ENCODE measurements at places on chromosomes 4 and X. TPM values are rescaled to one million over a fixed set of nuclear protein-coding genes. Genes with fewer than 3 reads are reported as not detected.

GYPA gene
- not detected for total RNA-seq

CCNI gene
- total RNA-seq: 227 TPM

GUCY1B1 gene
- total RNA-seq: 1.0 TPM

ZCCHC18 gene
- 0.14 TPM for total RNA-seq

HELT gene
- total RNA-seq: not detected

RHOXF2 gene
- not detected for total RNA-seq

XAGE1A gene
- not detected for total RNA-seq

MAP3K15 gene
- total RNA-seq: 0.17 TPM

PLXNB3 gene
- 1.0 TPM for total RNA-seq

SLC16A2 gene
- total RNA-seq: 0.70 TPM

MGARP gene
- not detected for total RNA-seq

RRH gene
- total RNA-seq: not detected

MAGT1 gene
- total RNA-seq: 40.9 TPM

CXCL1 gene
- 4.3 TPM for total RNA-seq

MAGEC1 gene
- total RNA-seq: not detected

OTC gene
- total RNA-seq: 5.8 TPM

CXCL5 gene
- 0.55 TPM for total RNA-seq

ASMT gene
- not detected for total RNA-seq

SOWAHD gene
- total RNA-seq: 3.5 TPM

F8A2 gene
- not detected for total RNA-seq

NLGN4X gene
- 1.8 TPM for total RNA-seq

KLHL8 gene
- total RNA-seq: 19.1 TPM

FAM50A gene
- 56.7 TPM for total RNA-seq

C4orf51 gene
- total RNA-seq: not detected

ERVMER34-1 gene
- total RNA-seq: 0.59 TPM

ARHGAP24 gene
- total RNA-seq: 7.0 TPM

NUP62CL gene
- total RNA-seq: 2.4 TPM

MAGED1 gene
- 96.6 TPM for total RNA-seq

PABPC1L2A gene
- not detected for total RNA-seq

LEF1 gene
- 2.3 TPM for total RNA-seq

CT45A5 gene
- not detected for total RNA-seq

CORIN gene
- total RNA-seq: 1.5 TPM

NEIL3 gene
- 1.0 TPM for total RNA-seq

PHKA1 gene
- total RNA-seq: 3.9 TPM

PAQR3 gene
- 14.5 TPM for total RNA-seq

ARR3 gene
- total RNA-seq: 1.2 TPM

NXF2 gene
- not detected for total RNA-seq

GYG2 gene
- 23.4 TPM for total RNA-seq

DUSP9 gene
- total RNA-seq: not detected

Data from left colon (tissue), 2 donors.